Midbrain (tissue), 1 donor: ENCODE measurements at places on chromosomes 7 and 10.

DNA sequence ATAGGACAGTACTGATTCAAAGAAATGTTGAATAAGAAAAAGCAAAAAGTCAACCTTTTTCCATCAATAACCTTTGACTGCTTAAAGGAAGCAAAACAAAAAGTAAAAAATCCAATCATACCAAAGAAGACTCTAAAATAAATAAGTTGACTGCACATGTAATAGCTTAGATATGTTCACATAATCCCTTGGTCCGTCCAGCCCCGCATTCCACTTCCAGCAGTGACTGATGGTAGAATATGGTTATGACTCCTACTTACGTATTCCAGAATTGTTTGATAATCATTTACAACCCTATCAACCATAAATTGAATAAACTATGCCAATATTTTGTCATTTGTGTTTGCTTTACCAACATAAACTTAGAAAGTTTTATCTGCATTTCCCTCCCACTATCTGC is 77.9 kb downstream of the CTNNA3 start:
- DNase-seq: no peak

DNA sequence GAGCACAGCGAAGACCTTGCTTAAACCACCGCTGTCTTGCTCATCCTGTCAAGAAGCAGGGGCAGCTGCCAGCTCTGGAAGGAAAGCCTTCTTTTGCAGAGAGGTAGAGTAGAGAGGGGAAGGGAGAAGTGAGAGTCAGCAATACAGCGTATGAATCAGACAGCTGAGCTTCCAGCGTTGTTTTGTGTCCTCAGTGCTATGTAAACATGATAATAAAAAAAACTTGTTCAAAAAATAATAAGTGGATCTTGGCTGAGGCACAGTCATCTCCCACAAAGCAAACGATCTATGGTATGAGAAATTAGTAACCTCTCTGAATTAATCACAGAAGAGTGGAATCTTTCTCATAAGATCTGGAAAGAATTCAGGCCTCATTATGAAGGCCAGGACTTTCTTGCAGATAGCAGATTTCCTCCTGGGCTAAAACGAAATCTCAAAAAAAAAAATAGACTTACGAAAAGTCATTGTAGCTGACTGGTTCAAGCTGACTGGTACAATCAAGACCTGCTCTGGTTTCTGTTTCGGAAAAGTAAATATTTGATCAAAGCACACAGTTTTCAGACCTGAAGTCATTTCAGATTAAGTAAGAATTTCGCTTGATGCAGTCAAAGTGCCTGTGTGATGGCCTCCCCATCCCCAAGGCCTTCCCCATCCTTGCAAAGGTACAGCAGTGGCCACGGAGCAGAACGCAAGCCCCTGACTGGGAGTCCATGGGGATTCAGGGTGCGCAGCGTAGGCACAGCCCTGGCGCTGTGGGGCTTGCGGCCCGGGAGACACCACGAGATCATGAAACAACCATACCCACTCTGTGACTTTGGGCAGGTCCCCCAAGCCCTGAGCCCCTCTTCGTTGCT is 29.4 kb downstream of the CHST15 start:
- peak; percentile 8 for DNase-seq

- DNase-seq: no peak
Observed at GRCh38 chr7:157019718-157020451, 9.4 kb upstream of the MNX1 start.

DNA sequence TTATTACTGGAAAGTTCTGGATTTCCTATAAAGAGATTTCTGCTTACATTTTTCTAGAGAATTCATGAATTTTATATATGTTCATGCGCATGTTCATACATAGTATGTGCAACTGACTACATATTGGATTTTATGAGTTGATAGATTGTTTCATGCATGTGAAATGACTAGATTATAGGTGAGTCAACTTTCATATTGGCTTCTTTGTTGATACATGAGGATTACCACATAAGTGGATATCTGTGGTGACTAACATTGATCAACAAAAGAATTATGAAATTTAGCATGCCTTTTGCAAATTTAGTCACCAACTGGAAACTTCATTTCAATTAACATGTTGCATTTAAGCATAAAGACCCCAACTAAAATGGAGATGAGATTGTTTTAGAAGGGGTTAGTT is 99.0 kb downstream of the GNAT3 start:
- no peak for DNase-seq
